ENCODE measurements at places on chromosomes 16 and 17.
A peak's percentile ranks its signal among the peaks of the same experiment; 100 is the strongest.

DNA sequence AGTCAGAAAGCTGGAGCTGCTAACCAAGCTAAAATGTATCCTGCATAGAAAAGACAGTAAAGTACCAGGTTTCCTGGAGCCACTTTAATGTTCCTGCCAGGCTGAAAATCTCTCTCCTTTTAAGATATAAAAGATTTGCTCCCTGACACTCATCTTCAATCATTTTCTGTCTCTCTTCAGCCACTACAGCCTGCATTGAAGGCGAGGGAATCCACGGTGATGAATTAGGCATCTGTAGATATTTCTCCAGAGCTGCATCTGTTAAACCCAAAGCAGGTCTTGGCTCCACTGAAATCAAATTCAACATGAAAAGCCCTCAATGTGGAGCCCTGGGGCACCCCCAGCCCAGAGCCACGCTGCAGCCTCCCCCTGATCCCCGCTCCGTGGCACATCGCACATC is 94.7 kb upstream of the CRHR1 start:
- peaks cover 41% of the 10 kb centered on the region for H3K27me3 ChIP-seq
- no peak overlapping the region for H3K4me3 ChIP-seq
- no peak for DNase-seq
- no peaks in the 10 kb centered on the region for H3K36me3 ChIP-seq

GRCh38 chr16:1309888-1310831 is 724 bp downstream of the UBE2I start:
- H3K27ac ChIP-seq: peak overlapping the region; percentile 90
- peaks cover 16% of the 10 kb centered on the region for H3K36me3 ChIP-seq
- peak; percentile 39 for DNase-seq
- H3K4me1 ChIP-seq: peaks cover 14% of the 10 kb centered on the region
- peak overlapping the region; percentile 97 for H3K4me3 ChIP-seq
- H3K27me3 ChIP-seq: peaks cover 2% of the 10 kb centered on the region

GRCh38 chr16:77869997-77870813 is 81.8 kb downstream of the VAT1L start:
- H3K36me3 ChIP-seq: no peaks in the 10 kb centered on the region
- no peak for DNase-seq
- H3K4me3 ChIP-seq: no peak overlapping the region
- no peak overlapping the region for H3K27ac ChIP-seq
- no peaks in the 10 kb centered on the region for H3K4me1 ChIP-seq

- no peak for DNase-seq
- H3K36me3 ChIP-seq: peaks cover 4% of the 10 kb centered on the region
- H3K27me3 ChIP-seq: no peaks in the 10 kb centered on the region
- no peaks in the 10 kb centered on the region for H3K4me1 ChIP-seq
- no peak overlapping the region for H3K4me3 ChIP-seq
Observed at GRCh38 chr16:8194794-8195193, 395.5 kb downstream of the TMEM114 start.

GRCh38 chr16:49543631-49543946 is 170.0 kb downstream of the C16orf78 start:
- H3K27me3 ChIP-seq: peaks cover 5% of the 10 kb centered on the region
- DNase-seq: no peak
- no peak overlapping the region for H3K4me3 ChIP-seq
- no peaks in the 10 kb centered on the region for H3K4me1 ChIP-seq

DNA sequence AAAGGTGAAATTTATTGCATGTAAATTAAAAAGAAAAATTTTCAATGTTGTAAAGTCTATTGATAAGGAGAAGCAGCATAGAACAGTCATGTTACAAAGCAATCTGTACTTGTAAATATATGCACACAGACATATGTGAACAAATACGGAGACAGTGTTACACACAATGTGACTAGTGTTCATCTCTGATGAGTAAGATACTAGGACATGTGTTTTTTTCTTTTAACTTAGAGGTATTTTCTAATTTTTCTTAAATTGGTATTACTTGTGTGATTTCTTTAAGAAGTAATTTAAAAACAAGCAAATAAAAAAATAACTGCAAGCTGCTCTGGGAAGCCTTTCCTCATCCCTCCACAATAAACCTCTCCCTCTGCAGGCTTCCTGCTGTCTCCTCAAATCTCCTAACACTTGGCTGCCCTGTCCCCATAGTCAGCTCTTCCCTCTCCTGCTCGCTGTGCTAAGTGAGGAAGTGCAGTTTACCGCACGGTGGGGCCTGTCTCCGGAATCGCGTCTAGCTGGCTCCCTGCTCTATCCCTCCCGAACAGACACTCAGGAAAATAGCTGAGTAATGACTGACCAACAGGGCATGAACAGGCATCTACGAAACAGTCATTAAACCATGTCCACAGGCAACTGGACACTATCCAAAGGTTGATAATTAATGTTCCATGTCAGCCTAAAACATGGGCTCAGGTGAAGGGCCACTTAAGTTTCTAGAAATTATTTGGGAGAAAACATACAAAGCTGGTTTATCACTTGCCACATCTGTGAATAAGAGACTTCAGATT is 35.9 kb downstream of the CMTM4 start:
- H3K36me3 ChIP-seq: no peaks in the 10 kb centered on the region
- H3K4me3 ChIP-seq: peak overlapping the region; percentile 71
- DNase-seq: peak; percentile 91
- peak overlapping the region; percentile 94 for H3K27ac ChIP-seq
- no peaks in the 10 kb centered on the region for H3K27me3 ChIP-seq

DNA sequence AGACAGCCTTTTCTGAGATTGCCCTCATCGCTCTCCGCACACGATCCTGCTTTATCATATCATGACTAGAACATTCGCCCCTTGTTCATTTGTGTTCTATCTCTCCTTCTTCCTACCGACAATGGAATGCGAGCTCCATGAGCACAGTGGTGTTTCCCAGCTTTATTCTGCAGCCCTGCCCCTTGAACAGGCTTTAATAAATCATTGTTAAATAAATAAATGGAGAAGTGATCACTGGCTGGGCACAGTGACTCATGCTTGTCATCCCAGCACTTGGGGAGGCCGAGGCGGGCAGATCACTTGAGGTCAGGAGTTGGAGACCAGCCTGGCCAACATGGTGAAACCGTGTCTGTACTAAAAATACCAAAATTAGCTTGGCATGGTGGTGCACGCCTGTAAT is 1063.3 kb upstream of the EEF2KMT start:
- H3K27ac ChIP-seq: no peak overlapping the region
- peaks cover 7% of the 10 kb centered on the region for H3K4me1 ChIP-seq
- no peak overlapping the region for H3K4me3 ChIP-seq

DNA sequence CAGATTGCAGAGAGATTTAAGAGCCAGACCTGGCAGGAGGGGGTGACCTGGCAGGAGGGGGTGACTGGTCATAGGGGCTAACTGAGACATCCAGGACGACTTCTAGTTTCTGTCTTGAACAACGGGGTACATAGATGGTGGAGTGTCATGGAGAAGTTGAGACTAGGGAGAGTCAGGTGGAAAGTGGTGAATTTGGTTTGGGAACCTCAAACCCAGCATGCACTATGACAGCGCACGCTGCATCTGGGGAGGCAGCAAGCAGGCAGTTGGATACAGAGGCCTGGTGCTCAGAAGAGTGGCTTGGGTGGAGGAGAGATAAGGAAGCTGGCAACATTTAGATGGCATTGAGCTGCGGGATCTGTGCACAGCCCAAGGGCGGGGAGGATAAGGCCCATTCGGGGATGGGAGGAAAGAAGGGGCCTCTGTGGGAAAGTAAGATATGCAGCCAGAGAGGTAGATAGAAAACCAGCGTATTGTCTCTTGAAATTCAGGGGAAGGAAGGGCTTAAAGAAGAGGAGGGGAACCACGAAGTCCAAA is 4.5 kb downstream of the RIPOR1 start:
- H3K27me3 ChIP-seq: peaks cover 1% of the 10 kb centered on the region
- H3K27ac ChIP-seq: peak overlapping the region; percentile 29
- no peak overlapping the region for H3K4me3 ChIP-seq
- peaks cover 53% of the 10 kb centered on the region for H3K4me1 ChIP-seq

GRCh38 chr16:72989579-72990551 is 58.1 kb downstream of the ZFHX3 start:
- H3K27ac ChIP-seq: peak overlapping the region; percentile 97
- peaks cover 88% of the 10 kb centered on the region for H3K4me1 ChIP-seq
- H3K4me3 ChIP-seq: peak overlapping the region; percentile 79
- H3K27me3 ChIP-seq: peaks cover 4% of the 10 kb centered on the region

- H3K4me1 ChIP-seq: peaks cover 65% of the 10 kb centered on the region
- no peaks in the 10 kb centered on the region for H3K27me3 ChIP-seq
- H3K4me3 ChIP-seq: peak overlapping the region; percentile 91
- DNase-seq: peak; percentile 22
- H3K36me3 ChIP-seq: peaks cover 20% of the 10 kb centered on the region
Observed at GRCh38 chr17:56834380-56835263, 671 bp downstream of the DGKE start.

- peaks cover 11% of the 10 kb centered on the region for H3K27me3 ChIP-seq
- no peaks in the 10 kb centered on the region for H3K36me3 ChIP-seq
- peaks cover 5% of the 10 kb centered on the region for H3K4me1 ChIP-seq
- H3K4me3 ChIP-seq: no peak overlapping the region
- no peak overlapping the region for H3K27ac ChIP-seq
Observed at GRCh38 chr17:8644507-8644902, 14.0 kb upstream of the MYH10 start.

DNA sequence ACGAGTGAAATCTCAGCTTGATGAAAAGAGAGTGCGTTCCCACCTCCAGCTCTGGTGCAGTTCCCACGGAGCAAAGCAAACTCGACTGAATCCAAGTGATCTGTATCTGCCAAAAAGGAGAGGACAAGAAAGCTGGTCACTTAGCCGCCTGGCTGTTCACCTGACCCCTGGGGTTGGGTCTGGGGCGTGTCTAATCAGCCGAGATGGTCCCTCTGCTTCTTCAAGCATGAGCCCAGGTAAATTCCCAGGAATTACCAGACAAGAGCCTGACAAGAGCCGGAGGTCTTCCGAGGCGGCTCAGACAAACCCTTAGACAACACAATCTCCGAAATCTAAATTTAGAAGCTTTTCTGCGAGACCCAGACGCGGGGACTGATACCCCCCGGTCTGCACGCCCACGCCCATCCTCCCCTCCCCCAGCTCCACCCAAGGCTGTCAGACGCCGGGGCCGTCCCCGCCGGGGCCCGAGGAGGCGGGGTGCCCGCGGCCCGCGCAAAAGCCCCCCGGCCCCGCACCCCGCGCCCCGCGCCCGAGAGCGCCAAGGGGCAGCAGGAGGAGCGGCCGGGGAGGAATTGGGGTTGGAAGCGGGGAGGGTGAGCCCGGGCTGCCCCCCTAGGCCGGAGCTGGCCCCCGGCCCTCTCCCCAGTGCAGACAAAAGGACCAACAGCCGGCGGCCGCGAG is 674 bp downstream of the ZNF821 start:
- peak overlapping the region; percentile 52 for H3K27ac ChIP-seq
- H3K36me3 ChIP-seq: no peaks in the 10 kb centered on the region
- no peaks in the 10 kb centered on the region for H3K27me3 ChIP-seq
- peaks cover 25% of the 10 kb centered on the region for H3K4me1 ChIP-seq
- DNase-seq: no peak

DNA sequence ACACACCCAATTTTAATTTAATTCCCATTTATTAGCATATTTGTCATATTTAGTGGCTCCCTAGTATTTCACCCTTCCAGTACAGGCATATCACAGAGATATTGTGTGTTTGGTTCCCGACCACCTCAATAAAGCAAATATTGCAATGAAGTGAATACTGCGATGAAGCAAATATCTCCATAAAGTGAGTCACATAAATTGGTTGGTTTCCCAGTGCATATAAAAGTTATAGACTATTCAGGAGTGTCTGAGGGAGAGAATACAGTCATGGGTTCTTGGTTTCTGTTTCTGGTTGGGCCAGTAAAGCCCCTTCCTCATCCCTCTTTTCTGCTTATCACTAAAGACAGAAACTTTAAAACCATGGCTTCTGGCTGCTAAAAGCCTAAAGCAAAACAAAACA is 295.4 kb upstream of the AXIN2 start:
- H3K4me1 ChIP-seq: peaks cover 20% of the 10 kb centered on the region
- H3K36me3 ChIP-seq: no peaks in the 10 kb centered on the region
- H3K27me3 ChIP-seq: no peaks in the 10 kb centered on the region
- H3K27ac ChIP-seq: no peak overlapping the region
- DNase-seq: peak; percentile 0

DNA sequence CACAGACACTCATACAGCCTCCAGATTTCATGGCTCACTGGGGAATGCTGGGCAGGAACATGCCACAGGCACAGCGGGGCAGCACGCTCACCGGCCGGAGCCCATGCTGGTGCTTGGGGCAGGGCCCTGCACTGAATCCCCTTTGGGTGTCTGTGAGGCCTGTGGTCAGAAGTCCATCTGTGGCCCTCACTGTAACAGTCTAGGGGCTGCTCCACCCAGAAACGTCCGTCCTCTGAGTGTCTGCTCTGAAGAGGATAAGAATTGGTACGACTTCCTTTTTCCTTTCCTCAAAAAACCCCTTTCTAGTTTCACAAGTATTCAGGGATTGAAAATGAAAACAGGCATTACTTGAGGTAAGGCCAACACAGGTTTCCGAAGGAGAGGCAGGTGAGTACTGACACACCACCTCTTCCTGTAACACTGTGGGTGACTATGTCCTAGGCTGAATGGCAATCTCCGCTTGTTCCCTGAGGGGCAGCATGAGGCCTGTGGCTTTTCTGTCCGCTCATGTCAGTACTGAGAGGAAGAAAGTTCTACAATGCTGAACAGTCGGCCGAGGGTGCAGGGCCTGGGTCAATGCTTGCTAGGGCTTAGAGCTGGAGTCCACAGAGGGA is 42.5 kb downstream of the TMEM11 start:
- H3K4me3 ChIP-seq: no peak overlapping the region
- H3K27ac ChIP-seq: no peak overlapping the region
- H3K4me1 ChIP-seq: peaks cover 28% of the 10 kb centered on the region
- DNase-seq: no peak
- no peaks in the 10 kb centered on the region for H3K27me3 ChIP-seq

DNA sequence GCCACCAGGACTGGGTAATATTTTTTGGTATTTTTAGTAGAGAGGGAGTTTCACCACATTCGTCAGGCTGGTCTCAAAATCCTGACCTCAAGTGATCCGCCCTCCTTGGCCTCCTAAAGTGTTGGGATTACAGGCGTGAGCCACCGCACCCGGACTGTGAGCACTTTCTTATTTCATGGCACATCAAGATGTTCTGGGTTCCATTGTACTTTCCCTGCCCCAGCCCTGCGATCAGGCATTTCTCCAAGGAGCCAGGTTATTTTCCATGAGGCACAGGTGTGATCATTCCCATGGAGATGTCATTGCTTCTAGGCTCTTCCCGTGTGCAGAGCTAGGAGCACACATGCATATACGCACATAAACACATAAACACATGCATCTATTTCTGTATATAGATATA is 2.6 kb upstream of the ANKRD40CL start:
- H3K36me3 ChIP-seq: no peaks in the 10 kb centered on the region
- no peak for DNase-seq
- peaks cover 11% of the 10 kb centered on the region for H3K4me1 ChIP-seq

DNA sequence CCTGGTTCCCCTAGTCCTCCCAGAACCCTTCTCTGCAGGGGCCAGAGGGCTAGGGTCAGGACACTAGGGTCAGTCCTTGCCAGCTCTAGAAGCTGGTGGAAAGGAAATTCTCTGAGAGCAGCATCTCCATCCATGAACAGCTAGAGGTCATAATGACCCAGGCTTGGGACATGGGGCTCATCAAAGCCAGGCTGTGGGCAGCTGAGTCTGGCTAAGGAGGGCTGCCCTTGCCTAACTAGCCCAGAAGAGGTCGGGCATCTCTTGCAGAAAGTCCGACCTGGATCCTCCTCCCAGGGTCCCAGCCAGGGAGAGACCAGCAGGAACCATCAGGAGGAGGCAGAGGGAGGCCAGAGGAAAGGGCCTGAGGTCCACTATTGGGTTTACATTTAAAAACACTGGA is 4.3 kb downstream of the MPO start:
- H3K27ac ChIP-seq: no peak overlapping the region
- H3K36me3 ChIP-seq: no peaks in the 10 kb centered on the region
- H3K4me1 ChIP-seq: no peaks in the 10 kb centered on the region

GRCh38 chr17:81065500-81065899 is 30.5 kb downstream of the BAIAP2 start:
- H3K4me3 ChIP-seq: no peak overlapping the region
- peaks cover 22% of the 10 kb centered on the region for H3K36me3 ChIP-seq
- H3K4me1 ChIP-seq: peaks cover 30% of the 10 kb centered on the region
- peaks cover 2% of the 10 kb centered on the region for H3K27me3 ChIP-seq
- DNase-seq: no peak
